Cortex of kidney (tissue), 1 donor: ENCODE measurements at places on chromosomes 16 and 17.

- no peak for DNase-seq
Measured at GRCh38 chr17:16881239-16881924, 90.5 kb downstream of the TNFRSF13B start.

DNA sequence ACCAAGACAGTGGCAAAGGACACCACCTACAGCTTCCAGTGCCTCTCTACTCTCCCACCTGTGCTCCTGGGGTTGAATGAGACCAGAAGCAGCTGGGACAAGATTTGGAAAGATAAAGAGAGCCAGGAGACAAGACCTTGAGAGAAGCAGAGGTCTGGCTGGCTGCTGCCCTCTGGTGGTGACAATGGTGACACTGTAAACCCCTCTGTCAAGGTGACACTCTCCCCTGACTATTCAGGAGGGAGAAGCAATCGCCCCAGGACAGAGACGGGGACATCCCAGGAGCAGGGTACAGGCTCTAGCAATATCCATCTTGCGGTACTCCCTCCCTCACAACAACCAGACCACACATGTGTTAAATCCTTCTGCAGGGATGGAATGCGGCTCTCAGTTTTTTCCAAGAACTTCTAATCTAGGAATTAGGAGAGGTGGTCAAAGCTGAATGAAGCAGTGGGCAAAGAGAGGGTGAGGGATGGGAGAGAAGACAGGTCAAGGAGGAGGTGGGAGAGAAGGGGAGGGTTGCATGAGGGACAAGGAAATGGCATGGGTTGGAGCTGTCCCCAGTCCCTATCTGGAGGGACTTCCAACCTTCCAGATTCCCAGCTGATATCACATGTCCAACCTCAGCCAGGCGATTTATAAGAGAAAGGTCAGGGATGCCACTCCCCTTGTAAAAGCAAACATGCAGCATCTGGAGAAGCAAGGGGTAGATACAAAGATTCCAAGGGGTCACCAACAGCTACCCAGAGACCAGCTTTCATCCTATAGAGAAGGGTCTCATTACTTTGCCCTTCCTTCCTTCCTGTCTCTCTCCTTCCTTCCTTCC, 2.9 kb downstream of the PHOSPHO1 start:
- DNase-seq, result no peak

- no peak for DNase-seq
Measured at GRCh38 chr17:61387011-61387410, 12.6 kb upstream of the TBX2 start.

GRCh38 chr16:2691491-2692248, 9.3 kb downstream of the KCTD5 start:
- no peak for DNase-seq

- DNase-seq, result no peak
Measured at GRCh38 chr17:75091855-75092327, 4.1 kb downstream of the SLC16A5 start.

- DNase-seq, result no peak
Measured at GRCh38 chr16:11791144-11791828, 5.8 kb downstream of the ZC3H7A start.

- no peak for DNase-seq
Measured at GRCh38 chr16:19522397-19522732, 467 bp upstream of the GDE1 start.

DNA sequence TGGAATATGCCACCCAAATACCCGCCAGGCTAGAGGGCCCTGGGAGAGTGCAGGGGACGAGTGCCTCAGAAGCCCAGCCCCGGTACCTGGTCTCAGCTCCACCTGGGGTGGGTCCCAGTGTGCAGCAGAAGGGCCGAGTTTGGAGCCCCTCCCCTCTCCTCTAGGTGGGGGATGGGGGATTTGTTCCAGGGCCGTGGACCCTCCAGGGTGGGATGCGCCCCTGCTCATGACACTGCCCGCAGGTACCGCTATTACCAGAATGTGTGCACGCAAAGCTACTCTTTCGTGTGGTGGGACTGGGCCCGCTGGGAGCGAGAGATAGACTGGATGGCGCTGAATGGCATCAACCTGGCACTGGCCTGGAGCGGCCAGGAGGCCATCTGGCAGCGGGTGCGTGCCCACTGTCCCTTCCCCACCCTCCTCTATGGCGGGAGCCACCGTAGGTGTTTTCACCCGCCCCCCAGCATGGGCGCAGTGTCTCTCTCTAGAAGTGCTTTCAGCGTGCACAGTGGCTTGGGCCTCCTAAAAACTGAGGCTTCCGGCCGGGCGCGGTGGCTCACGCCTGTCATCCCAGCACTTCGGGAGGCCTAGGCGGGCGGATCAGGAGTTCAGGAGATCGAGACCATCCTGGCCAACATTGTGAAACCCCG, 1.2 kb downstream of the NAGLU start:
- no peak for DNase-seq

DNA sequence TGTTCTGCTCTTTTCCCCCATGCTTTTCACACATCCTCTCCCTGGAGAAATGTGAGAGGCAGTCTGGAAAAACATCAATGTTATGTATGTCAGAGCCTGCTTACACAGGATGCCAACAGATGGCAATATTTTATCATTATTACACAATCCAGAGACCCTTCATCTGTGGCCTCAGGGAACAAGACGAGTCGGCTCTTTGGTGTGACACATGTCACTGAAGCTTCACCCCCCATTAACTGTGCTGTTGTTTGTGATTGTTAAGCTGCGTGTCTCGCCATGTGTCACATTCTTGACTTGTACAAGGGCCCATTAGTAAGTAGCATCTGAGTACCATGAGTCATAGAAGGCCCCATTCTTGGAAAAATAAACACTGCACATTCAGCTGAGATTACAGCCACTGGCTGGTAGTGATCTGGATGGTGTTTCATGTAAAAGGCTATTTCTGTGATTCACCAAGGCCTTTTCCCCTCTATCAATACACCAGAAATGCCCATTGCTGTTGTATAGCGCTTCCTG, 682.1 kb upstream of the SOX9 start:
- DNase-seq, result no peak

GRCh38 chr17:10051112-10051511, 146.0 kb upstream of the RCVRN start:
- no peak for DNase-seq

DNA sequence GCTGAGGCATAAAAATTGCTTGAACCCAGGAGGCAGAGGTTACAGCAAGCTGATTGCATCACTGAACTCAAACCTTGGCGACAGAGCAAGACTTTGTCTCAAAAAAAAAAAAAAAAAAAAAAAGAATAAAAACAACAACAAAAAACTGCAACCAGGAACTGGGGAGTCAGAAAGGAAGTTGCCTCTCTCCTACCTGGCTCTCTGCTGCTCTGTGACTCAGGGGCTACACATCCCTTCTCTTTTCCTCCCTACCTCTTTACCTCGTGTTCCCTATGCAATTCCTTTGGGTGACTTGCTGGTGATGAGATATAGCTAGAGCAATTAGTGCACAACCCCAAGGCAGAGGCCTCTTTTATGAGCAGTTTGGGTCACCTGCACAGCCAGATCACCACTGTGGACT, 95.9 kb downstream of the ABCC1 start:
- DNase-seq, result no peak

DNA sequence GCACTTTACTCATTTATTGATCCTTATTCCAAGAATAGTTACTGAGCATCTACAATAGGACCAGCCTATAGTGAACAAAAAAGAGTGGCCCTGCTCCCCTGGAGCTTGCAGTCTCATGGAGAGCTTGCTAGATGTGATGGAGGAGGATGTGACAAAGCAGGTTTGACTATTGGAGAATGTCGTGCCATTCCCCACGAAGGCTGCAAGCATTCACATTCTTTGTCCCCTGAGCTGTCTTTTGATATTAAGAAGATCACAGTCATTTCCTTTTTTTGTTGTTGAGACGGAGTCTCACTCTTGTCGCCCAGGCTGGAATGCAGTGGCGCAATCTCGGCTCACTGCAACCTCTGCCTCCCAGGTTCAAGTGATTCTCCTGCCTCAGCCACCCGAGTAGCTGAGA, 115.0 kb upstream of the ADAMTS18 start:
- no peak for DNase-seq

- no peak for DNase-seq
Measured at GRCh38 chr17:18974407-18975149, 22.6 kb downstream of the SLC5A10 start.

GRCh38 chr16:7976563-7976962, 613.7 kb downstream of the TMEM114 start:
- no peak for DNase-seq

- DNase-seq, result no peak
Measured at GRCh38 chr16:65200857-65201256, 79.0 kb upstream of the CDH11 start.

DNA sequence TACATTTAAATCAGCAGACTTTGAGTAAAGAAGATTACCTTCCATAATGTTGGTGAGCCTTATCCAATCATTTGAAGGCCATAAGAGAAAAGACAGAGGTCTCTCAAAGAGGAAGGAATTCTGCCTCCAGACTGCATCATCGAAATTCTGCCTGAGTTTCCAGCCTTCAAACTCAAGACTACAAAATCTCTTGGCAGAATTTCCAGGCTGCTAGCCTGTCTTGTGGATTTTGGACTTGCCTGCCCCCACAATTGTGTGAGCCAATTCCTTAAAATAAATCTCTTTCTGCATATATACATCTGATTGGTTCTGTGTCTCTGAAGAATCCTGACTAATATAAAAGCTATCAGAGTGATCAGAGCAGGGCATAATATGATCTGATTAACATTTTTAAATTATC, 216.6 kb upstream of the CPHXL start:
- no peak for DNase-seq

DNA sequence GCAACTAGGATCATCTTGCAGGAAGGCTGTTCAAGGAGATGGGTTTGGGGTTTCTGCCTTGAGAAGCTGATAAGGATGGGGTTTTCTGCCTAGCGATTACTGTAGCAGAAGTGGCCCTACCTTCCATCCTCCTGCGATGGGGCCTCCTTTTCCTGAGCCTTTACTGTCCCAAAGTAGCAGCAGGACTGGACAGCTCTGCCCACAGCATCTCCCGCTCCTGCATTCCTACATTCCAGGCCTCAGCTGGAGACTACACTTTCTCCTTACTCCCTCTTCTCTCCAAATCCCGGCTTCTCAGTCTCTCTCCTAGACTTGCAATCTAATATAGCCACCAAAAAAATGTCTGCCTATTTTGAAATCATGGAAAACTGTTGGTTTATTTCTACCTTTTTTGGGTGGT, 355.4 kb downstream of the CA10 start:
- DNase-seq, result no peak

DNA sequence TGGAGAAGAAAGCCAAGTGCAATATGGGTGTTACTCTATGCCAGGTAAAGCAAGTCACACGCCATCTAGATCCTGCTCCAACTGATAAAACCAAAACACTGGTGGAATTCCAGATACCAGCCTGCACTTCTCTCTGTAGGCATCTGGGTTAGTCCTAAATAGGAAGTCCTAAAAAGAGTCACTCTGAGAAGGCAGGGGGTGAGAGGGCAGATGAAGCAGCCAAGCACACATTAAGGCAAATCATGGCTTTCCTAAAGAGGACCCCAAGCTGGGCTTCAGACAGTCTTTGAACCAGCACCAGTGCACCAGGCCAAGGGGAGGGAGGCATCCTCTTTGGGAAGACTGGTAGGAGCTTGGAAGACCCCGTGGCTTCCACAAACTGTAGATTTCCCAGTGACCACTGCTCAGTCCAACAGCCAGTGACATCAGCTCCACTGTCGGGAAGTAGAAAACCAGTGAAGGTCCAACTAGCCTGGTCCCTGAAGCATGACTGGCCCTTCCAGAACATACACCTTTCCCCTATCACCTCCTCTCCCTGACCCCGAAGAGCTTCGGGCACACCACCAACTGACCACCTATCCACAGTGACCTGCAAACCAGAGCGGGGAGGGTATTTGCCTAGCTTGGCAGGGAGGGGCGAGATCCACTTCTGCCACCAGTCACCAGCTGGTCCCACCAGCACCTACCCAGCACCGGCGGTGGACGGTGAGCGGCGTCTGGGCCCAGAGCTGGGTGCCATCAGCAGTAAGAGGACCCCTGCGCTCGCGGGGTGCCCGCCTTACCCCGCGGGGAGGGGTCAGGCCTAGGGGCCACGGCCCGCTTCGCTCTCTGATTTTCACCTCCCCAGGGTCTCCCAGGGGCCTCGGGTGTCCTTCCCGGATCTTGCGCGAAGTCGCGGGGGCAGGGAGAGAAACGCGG, 1.0 kb downstream of the LITAF start:
- no peak for DNase-seq

DNA sequence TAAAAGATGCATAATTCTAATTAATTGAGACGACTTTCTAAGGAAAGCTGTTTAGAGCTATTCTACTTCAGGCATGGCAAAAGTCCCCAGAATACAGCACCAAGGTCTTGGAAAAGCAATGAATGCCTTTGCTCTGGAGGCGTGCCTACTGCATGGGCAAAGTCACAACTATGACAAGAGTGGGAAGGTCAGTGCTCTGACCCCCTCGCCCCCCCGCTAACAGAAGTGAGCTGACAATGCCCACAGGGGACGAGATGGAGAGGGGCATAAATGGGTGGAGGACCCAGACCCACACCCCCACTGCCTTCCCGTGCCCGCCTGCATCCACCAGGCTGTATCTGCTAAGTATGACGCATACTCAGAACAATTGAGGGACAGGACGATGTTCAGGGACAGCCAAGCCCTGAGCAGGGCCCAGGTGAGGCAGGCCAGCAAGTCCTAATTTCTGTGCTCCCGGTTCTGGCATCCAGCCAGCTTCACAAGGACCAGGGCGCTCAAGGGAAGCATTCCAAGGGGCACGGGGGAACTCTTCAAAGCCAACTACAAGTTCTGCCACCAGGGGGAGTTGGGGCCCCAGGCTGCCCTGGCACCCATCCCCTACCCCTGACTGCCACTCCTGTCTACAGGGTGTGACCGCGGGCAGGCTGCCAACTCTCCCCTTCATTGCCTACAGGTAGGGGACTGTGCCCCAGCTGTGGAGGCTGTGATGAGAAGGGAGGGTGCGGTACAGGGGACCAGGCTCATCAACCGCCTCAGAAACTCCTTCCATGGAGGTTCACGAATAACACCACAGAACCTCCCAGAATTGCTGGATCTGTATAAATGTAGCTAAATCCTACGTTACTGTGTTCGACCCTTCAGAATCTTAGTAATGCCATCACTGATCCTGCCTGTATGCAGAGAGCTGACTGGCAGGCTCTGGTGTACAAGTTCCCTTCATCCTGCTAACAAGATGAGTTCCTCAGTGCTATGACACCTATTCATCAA, 20.8 kb downstream of the NPRL3 start:
- DNase-seq, result no peak

DNA sequence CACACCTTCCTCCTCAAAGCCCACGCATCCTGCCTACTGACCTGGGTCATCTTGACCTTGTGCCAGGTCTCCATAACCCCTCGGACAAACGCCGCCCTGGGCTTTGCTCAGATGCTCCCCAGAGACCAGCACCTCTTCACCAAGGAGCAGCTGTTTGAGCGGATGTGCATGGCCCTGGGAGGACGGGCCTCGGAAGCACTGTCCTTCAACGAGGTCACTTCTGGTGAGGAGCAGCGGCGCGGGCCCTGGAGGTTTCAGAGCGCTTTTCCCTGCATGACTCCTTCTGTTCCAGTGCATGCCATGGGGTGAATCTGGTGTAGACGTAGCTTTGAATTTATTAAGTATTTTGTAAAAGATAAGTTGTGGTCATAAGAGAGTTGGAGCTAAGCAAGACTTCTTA, 7.6 kb upstream of the RPL13 start:
- DNase-seq, result no peak
